ENCODE measurements at places on chromosomes 3 and 15.

DNA sequence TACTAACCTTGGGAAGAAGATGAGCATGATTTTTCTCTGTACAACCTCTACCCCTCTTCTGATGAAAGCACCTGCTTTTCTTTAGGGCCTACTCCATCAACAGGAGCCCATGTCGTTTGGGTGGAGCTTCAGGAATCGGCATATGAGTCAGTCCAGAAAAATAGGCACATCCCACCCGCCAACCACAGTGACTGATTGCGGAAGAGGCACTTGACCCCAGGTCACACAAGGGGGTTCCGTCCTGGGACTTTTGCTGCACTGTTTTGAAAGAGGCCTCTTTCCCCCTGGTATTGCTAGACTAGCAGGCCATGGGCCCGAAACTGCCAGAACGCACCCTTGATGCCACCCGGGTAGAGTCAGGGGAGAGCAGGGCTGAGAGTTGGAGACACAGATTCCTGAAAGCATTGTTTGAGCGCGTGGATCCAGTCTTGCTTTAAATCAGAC is 19.3 kb upstream of the NRROS start:
- DNase-seq, result no peak

GRCh38 chr15:66153549-66154415 is 99.8 kb downstream of the MEGF11 start:
- DNase-seq, result no peak

DNA sequence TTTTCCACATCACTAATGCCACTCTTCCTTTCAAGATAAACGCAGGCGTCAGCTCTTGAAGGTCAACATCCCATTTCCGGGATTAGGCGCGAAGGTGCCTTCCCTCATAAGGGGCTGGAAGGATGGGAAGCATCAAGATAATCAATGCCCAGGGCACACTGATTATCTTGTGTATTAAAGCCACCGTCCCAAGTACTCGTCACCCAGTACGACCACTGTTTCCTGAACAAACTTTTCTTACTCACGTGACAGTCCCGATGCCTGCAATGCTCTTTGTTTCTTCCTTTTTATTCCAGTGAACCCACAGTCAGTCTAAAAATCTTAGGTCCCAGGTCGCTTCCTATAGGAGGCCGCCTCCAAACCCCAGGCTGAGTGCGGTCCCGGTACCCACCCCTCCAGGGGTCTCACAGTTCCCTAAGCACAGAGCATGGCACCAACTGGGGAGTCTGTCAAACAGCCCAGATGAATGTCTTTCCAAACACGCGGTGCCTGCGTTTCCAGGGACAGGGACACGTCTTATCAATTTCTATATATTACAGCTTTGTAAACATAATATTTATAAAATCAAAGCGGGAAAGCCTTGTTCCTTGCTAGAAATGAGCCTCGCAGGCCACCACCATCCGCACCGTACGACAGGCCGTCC is 589 bp downstream of the ANAPC13 start:
- no peak for DNase-seq

DNA sequence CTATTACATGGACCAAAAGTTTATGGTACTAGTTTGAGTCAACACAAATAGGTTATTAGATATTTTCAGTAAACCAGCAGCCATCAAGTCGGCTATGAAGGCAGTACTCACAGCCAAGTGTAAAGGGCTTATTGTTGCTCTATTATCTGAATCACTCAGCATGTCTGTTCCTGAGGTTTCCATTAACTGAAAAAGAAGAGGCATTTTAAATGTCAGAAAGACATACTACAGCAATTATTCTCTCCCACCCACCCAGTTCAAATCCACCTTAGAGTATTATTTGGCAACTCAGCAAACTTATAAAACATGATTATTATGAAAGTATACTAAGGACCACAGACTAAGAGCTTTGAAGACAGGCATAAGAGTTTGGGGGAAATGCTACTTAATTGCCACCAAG is 93.1 kb downstream of the BTD start:
- no peak for DNase-seq

- no peak for DNase-seq
These were observed 32.5 kb upstream of the TP63 start for GRCh38 chr3:189598530-189599225.

DNA sequence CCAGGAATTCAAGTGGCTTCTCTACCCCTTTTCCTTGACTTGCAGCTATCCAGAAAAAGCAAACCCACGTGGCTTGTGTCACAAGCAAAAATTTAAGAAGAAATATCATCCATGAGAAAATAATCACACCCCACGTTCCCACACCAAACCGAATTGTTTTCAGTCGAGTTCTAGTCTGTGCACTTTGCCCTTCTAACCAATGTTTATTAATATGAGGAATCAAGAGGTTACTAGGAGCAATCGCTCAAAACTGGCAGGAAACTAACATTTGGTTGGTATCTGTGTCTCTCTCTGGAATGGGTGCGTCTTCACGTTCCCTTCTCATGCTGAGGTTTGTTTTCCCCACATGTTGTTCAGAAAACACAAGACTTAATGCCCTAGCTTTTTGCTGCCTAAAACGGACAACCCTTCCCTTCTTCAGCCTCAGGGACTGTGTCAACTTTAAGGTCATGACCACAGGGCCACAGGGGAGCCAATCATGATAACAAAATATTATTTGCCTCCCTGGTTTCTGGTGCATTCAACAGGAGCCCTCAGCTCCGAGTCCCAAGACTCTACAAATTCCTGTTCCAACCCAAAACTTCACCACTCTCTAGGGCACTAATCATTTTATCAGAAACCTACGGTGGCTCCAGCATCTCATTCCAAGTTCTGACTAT is 41.4 kb upstream of the LMCD1 start:
- DNase-seq, result no peak

- DNase-seq, result no peak
These were observed 62.7 kb downstream of the TCF12 start for GRCh38 chr15:56981160-56981559.

GRCh38 chr3:62632510-62633294 is 242.5 kb downstream of the CADPS start:
- no peak for DNase-seq

DNA sequence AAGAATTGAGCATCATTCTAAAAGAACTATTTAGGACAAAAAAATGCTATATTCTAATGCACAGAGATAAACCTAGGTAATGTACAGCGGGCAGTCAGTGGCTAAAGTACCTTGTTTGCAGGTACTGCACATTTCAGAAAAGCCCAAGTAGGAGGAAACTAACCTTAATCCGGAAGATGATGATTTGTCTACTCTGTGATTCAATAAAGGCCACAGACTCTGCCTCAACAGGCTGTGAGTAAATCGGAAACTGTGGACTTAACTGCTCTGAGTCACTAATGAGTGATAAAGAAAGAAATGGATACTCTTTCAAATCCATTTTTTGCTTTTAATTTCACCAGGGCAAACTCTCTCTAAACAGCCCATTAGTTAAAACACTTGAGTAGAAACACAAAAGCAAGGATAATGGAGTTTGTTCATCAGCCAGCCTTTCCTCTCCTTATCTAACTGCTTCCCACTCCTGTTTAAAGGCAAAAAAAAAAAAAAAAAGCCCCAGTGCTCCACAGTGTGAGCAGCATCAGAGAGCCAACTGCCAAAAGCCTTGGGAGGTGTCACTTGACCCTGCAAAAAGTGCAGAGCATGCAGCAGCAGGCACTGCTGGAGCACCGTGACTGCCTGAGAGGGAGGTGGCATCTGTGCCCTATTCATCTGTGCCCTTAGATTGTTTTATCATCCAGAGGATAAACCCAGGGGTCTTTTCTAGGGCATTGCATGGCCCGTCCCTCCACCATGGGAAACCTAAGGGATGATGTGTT is 187.7 kb downstream of the SATB1 start:
- no peak for DNase-seq

DNA sequence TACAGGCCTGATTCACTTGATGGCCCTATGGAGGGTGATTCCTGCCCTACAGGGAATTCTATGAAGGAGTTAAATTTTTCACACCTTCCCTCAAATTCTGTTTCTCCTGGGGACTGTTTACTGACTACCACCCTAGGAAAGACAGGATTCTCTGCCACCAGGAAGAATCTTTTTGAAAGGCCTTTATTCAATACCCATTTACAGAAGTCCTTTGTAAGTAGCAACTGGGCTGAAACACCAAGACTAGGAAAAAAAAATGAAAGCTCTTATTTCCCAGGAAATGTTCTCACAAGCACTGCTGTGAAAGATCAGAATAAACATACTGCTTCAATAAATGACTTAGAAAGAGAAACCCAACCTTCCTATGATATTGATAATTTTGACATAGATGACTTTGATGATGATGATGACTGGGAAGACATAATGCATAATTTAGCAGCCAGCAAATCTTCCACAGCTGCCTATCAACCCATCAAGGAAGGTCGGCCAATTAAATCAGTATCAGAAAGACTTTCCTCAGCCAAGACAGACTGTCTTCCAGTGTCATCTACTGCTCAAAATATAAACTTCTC is 43.6 kb downstream of the BLM start:
- DNase-seq, result no peak

Data from iPS DF 19.7 (cell line).